ENCODE measurements at places on chromosomes 7 and 10. TPM values are rescaled to one million over a fixed set of nuclear protein-coding genes. Genes with fewer than 3 reads are reported as not detected.

DNA sequence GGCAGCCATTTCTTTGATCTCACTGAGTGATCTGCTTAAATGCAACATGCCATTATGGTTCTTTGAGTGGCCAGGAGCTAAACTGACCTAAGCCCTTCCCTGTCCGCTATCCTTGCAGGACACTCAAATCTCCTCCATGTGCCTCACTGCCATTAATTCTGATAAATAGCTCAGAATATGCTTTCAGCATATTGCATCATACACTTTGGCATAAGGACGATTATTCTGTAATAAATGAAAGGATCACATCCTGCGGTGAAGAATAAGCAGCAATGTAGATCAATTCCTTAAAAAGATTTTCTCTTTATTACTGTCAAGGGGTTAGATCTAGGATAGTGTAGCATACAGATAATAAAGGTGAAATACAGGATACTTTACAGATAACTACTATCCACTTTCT, 231.8 kb upstream of the CTBP2 start:
- DNase-seq, result no peak

- DNase-seq, result no peak
Measured at GRCh38 chr7:42671627-42672026, 240.2 kb downstream of the C7orf25 start.

DNA sequence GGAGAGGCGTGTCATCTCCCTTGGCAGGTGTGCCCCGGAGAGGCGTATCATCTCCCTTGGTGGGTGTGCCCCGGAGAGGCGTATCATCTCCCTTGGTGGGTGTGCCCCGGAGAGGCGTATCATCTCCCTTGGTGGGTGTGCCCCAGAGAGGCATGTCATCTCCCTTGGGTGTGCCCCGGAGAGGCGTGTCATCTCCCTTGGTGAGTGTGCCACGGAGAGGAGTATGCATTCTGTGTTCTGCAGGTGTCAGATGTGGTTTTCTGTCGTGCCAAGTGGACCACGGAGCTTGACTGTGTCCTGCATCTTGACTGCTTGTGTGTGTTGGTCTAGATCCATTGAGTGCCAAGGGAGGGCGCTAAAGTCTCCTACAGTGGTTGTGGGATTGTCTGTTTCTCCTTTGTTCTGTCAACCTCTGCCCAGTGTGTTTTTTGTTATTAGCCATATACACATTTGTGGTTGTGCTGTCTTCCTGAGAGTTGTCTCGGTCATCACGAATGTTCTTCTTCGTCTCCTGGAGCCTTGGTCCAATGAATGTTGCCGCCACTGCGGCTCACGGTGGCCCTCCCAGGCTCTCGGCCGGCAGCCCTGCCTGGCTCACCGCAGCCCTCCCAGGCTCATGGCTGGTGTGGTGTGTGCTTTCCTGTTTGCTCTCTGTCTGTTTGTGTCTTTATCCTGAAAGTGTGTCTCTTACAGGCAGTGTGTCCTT, 96.8 kb downstream of the INPP5A start:
- DNase-seq, result no peak

GRCh38 chr7:95977994-95978393, 205.6 kb downstream of the DYNC1I1 start:
- DNase-seq, result no peak

DNA sequence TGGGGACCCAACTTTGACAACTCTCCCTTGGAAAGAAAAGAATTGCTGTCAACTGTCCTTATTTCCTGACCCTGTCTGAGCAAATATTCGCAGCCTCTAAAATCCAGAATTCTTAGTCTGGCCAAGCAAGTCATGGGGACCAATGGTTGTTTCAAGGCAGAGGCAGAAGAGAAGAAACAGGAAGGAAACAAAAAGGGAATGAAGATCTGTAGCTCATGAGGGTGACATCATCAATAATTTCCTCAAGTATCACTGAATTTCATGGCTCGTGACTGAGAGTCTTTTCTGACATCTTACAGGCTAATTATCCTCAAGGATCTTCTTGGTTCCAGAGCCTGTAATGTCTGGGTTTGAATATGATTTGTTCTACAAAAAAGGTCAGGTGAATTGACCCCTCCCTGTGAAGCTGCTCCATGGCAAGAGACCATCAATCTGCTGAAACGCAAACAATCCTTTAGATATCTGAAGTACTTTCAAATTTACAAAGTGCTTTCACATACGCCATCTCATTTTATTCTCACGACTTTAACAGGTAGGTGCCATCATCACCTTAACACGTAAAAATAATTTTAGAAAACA, 5.8 kb downstream of the CDK6 start:
- DNase-seq, result no peak

Gene SNX8
- polyA plus RNA-seq, result 38.8 TPM

Gene LRRC18
- polyA plus RNA-seq, result 0.20 TPM

Gene SPDYE6
- 6.3 TPM for polyA plus RNA-seq

Gene TFEC
- polyA plus RNA-seq, result 37.8 TPM

Measured in left kidney (tissue), 8 donors.